ENCODE measurements at places on chromosomes 7 and 10.

- DNase-seq, result no peak
These were observed 44.5 kb downstream of the INPP5A start for GRCh38 chr10:132582137-132582536.

GRCh38 chr10:2212244-2212834, 475.0 kb upstream of the ADARB2 start:
- no peak for DNase-seq

DNA sequence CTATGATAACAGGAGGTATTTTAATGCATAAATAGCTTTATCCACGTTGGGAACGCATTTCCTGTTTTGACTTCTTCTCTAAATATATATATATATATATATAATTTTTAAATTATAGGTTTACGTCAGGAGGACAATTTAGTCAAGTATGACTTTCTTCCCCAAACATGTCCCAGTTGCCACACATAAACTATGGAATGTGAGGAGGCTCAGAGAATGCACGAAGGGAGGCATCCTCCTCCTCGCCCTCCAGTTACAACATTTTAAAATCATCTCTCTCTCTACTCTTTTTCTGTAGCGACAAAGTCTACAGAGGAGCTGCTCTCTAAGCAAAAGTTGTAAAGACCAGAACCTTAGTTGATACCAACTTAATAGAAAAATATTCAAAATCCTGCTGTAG, 106.9 kb upstream of the LYZL1 start:
- no peak for DNase-seq

- no peak for DNase-seq
These were observed 538.5 kb downstream of the HTR7 start for GRCh38 chr10:90319188-90319914.

GRCh38 chr10:95235676-95236067, 41.6 kb downstream of the ACSM6 start:
- no peak for DNase-seq

DNA sequence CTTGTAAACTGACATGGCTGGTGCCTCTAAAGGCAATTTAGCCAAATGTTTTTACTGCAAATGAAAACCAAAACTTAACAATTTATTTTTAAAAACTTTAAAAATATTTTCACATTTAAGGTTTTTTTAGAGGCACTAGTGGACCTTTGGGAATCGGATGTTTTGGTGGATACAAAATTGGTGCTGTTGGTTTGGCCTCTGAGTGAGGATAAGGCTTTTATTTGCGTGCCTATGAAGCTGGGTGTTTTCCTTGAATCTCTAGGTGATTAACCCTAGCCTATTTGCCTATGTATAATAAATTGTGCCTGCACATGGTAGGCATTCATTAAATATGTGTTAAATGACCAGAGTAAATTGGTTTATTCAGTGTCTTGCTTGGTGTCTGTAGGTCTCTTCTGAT, 2.9 kb upstream of the SGCE start:
- DNase-seq, result no peak

GRCh38 chr7:95596198-95597063, at the start of gene PDK4:
TSS of gene PDK4 (minus strand) at chr7:95596516. CDS start at chr7:95596293, 223 bp downstream.
- DNase-seq, result peak; percentile 98

DNA sequence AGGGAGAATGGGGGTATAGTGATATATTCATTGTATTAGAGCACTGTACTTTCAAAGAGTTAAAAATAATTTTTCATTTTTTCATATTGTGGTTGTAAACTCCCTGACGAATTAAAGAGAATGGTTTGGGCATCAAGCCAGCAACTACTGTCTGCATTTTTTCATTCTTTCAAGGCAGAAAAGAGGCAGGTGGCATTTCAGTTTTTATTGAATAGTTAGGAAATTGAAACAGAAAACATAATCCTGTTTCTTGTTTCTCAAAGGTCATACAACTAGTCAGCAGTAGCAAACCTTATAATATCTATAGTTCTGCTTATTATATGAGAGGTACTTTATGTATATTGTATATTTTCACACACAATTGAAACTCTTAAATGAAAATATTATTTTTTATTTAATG, 303.9 kb upstream of the KCND2 start:
- DNase-seq, result no peak

- no peak for DNase-seq
These were observed 171.2 kb upstream of the TNRC18 start for GRCh38 chr7:5594616-5595544.

DNA sequence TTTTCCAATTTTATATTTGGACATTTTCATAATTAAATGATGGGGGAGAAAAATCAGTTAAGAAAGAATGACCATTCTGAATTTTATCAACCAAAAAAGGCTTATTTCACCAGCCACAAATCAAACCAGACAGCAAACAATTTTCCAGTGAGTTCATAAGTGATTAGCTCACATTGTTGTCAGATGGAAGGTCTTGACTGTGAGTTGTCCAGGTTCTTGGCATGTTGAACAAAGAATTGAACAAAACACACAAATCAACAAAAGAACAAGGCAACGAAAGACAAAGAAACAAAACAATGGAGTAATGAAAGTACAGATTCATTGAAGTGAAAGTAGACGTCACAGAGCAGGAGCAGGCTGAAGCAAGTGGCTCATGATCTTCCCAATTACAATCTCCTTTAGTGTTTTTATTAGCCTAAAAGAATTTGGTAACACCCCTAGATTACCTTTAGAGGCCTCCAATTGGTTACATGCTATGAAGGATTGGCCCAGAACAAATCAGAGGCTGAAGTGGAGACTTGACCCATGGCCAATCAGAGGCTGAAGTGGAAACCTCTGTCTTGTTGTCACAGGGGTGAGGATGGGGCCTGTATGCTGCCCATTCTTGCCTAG, 248.7 kb downstream of the NEBL start:
- DNase-seq, result no peak

- DNase-seq, result no peak
These were observed 9.3 kb upstream of the NRBF2 start for GRCh38 chr10:63123727-63124362.
